ENCODE measurements at places on chromosomes 3 and 15.
A peak's percentile ranks its signal among the peaks of the same experiment; 100 is the strongest.

GRCh38 chr3:129058441-129059200, 2.0 kb upstream of the GP9 start:
- no peak for DNase-seq

GRCh38 chr15:38090223-38090622, 155.8 kb downstream of the TMCO5A start:
- DNase-seq: no peak

DNA sequence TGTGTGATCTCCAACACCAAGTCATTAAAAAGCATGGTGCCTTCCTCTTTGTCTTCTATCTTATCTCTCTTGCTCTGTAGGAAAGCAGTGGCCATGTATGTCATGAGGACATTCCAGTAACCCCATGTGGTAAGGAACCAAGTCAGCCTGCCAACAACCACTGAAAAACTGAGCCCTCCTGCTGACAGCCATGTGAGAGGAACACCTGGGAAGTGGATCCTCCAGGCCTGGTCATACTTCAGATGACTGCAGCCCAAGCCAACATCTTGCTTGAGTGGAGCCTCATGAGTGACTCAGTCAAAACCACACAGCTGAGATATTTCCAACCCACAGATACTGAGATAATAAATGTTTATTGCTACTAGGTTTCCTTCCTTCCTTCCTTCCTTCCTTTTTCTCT, 597.3 kb downstream of the ZIC1 start:
- peak; percentile 29 for DNase-seq

- peak; percentile 92 for DNase-seq
Measured at GRCh38 chr15:56759450-56759845, 26.1 kb upstream of the ZNF280D start.

DNA sequence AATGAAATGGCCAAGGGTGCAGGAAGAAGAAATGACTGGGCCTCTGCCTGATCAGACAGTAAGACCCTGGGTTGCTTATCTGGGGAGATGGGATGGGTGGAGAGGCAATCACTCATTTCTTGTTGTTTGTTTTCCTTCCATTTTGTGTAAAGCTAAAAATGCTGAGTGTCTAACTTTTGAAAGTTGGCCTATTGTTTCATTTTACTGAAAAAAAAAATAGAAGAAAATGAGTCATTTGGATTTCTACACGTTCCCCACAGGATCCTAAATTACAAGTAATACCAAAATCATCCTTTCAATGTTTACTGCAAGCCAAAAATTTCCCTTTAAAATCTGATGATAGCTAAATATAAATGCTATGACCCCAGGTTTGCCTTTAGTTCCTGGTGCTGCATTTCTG, 30.6 kb downstream of the PTX3 start:
- DNase-seq: no peak
